HCT116 (cell line): ENCODE measurements at places on chromosomes 6 and 20.

DNA sequence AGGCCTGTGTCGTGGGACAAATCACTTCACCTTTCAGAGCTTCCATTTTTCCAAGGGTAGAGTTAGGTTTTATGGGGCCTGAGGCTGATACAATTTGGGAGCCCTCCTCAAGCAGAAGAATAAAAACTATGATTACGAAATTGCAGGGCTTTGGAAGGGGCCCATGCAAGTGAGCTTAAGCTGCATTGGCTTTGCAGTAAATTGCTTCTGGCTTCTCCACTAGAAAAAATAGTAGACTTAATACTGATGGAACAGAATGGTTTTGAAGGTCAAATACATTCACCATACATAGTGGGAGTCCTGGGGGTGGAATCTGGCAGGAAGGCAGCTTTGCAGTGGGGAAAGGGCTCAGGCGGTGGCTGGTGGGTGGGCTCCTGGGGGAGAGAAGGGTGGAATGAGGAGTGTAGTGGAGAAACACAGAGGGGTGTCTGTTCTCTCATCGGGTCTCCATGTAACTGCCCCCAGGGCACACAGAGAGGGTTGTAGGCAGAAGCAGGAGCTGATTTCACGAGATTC, 55.9 kb upstream of the RNF24 start:
- DNase-seq: no peak

DNA sequence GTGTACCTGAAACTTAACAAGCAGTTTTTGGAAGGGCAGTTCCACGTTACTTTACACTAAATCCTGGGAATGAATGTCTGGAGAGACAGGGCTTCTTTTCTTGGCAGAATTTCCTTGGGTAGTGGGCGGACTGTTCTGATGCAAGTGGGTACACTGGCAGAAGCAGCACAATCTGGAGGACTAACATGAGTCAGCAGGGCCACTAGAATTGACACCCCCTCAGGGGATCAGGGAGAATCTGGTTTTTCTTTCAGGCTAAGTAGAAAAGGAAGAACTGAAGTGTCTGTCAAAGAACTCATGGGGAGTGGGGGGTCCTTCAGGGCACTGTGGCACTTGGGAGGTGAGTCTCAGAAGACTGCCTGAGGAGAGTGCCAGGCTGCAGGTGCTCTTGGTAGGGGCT, 34.6 kb downstream of the PANK2 start:
- DNase-seq: no peak

DNA sequence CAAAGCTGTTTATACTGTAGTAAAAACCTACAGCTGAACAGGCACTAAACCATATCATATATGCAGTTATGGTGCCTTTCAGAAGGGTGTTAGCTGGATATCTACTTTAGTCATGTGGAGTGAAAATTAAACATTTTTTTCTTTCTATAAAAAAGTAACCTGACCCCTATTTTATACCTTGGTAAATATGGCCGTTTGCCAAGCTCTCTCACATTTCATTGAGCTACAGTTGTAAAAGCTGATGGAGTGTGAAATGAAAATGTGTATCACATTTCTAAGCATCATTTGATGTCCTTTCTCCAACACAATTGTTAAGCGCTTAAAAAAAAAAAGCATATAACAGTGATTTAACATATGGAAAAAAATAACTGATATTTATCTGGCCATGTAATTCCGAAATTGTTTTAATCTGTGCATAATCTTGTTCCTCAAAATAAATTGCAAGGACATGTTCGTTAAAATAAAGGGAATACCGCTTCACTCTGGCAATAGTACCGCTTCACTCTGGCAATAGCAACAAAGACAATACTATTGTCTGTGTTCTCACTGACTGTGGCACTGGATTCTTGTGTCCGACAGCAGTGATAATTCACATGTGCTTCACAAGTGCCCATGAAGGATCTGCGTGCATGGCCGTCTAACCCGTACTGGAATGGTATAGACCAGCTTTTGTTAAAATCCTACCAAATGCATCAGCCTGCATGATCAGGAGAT, 391.8 kb upstream of the SOX4 start:
- DNase-seq: no peak

DNA sequence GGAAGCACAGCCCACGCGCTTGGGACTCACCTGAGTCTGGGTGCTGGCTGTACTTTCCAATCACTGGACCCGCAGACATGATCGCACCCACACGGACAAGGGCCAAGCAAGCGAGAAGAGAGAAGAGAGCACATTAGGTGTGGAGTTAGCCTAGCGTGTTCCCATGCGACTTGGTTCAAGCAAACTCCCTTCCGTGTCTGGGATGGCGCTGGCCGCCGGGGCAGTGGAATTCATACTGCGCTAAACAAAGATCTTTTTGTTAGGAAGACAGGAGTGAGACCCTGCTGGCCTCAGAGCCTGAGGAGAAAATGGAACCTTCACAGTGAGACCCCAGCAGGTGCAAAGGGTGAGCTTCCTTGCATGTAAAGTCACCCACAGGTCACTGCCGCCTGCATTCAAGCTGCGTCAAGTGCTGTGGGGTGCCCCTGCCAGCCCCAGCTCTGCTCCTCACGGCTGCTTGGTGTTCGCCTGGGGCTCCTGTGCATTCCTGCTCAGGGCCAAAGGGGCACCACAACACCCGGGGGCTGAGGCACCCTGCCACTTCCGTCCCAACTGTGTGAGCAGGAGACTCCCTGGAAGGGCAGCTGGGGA, 26.4 kb downstream of the PSMG4 start:
- no peak for DNase-seq

GRCh38 chr20:7346026-7346425, 578.5 kb downstream of the BMP2 start:
- DNase-seq: no peak

GRCh38 chr6:116255246-116255800, 1.4 kb upstream of the TSPYL4 start:
- DNase-seq: no peak

- DNase-seq: no peak
Measured at GRCh38 chr6:5160206-5160605, 75.1 kb downstream of the PPP1R3G start.

GRCh38 chr6:81844686-81845085, 92.2 kb upstream of the TENT5A start:
- no peak for DNase-seq

DNA sequence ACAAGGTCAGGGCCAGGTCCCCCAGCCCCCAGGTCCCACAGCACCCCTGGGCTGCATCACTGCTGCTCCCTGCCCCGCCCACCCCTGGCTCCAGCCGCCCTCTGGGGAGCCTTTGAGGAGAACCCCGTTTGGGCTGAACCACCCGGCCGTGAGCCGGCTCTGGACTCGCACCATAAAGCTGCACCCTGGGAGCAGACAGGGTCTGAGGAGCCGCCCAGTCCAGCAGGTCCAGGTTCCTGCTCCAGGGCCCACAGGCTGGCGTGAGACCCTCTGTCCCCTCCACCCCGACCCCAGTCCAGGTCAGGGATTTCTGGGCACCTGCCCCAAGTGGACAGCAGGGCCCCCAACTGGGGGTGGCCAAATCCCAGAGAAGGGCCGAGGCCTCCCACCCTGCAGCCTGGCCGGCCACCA, 8.3 kb downstream of the CHRNA4 start:
- no peak for DNase-seq

GRCh38 chr6:135224037-135224647, 43.0 kb downstream of the MYB start:
- no peak for DNase-seq
